Left hindlimb (tissue), 1 donor: ENCODE measurements at places on chromosomes 5 and 9.
A peak's percentile ranks its signal among the peaks of the same experiment; 100 is the strongest.

DNA sequence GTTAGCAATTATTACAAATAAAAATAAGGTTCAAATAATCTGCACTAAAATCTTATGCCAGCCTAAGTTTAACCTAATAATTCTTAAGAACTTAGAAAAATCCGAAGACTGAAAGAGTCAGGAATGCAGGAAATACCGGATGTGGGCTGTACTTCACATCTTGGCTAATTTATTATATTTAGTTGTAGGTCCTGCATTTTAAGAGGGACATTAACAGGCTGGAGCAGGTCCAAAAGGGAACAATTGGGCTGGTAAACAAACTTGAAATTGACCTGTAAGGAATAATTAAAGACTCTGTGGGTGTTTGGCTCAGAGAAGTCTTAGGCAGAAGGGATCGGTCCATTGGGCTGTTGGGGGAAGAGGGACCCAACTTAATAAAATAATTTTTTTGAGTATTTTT lies 18.4 kb downstream of the GLRA1 start:
- no peak for DNase-seq

DNA sequence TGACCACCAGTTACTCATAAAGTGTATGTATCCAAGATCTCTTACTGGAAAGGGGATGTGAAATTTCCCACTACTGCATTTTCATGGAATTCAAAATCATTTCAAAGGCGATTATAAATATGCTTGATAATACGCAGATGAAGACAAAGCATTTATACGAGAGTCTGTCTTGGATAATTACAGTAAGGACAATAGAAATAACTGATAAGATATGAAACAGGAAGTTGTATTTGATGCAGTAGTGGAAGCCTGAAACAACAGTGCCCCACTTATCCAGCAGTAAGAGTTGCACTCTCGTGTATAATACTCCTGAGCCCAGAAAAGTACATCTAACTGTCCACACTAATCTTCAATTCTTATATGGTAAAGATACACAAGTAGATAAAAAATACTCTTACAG lies 188.7 kb upstream of the POU5F2 start:
- DNase-seq: no peak

DNA sequence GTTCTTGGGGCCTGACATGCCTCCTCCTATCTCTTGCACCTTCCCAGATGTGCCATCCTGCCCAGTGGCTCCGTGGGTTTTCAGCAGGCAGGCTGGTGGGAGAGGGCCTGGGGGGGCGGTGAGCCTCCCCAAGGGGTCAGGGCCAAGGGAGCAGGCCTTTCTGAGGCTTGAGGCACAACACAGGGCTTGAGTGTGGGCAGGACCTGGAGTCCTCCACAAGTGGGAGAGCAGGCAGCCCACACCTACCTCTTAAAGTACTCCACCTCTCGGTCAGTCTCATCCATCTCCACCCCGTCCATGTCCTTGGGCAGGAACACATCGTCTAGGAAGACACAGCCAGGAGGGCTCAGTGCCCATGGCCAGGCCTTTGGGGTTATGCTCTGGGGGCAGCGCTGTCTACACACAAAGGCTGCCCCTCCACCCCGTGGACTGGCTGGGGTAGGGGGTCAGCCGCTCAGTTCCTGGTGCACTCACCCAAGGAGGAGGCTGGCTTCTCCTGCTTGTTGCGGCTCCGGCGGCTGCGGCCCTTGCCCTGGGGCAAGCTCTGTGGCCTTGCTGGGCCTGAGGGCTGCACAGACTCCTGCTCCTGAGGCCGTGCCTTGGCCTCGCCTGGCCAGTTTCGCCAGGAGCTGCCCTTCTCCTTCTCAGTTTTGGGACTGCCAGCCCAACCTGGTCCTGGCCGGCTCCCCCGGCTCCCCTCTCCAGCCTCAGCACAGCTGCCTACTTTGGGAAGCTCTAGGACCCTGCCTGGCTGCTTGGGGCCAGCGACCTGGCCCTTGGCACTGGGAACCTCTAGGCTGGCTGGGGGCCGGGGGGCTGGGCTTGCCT lies 7.2 kb upstream of the DDX41 start:
- no peak for DNase-seq

DNA sequence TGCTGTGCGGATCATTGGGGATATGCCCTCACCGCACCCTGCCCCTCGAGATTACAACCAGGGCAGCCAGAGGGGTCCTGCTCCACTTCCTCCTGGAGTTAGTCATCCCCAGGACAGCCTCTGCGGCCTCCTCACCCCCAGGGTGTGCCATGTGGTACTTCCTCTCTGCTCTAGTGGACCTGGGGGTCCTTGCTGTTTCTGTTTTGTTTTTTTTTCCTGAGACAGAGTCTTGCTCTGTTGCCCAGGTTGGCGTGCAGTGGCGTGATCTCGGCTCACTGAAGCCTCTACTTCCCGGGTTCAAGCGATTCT lies 5.2 kb upstream of the FCN1 start:
- no peak for DNase-seq

DNA sequence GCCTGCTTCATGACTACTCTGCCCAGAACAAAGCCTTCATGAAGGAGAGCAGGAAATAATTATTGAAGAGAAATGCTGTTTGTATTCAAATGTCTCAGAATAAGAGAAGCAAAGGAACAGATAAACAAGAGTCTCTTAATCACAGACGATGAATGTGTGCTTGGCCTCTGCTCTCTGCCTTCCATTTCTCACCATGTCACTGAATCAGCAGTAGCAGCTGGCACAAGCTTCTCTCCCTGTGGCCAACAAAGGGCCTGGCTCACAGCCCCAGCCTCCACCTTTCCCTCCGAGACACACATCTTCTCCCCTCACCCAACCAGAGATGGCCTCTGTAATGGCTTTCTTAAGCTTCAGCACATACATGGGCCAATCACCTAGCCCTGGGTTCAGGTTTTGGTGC lies 128.1 kb upstream of the SLIT3 start:
- DNase-seq: no peak

- peak; percentile 66 for DNase-seq
Observed at GRCh38 chr5:89728750-89729149, 680.8 kb downstream of the CETN3 start.

- peak; percentile 58 for DNase-seq
Observed at GRCh38 chr5:6766604-6767093, 53.4 kb downstream of the TENT4A start.

DNA sequence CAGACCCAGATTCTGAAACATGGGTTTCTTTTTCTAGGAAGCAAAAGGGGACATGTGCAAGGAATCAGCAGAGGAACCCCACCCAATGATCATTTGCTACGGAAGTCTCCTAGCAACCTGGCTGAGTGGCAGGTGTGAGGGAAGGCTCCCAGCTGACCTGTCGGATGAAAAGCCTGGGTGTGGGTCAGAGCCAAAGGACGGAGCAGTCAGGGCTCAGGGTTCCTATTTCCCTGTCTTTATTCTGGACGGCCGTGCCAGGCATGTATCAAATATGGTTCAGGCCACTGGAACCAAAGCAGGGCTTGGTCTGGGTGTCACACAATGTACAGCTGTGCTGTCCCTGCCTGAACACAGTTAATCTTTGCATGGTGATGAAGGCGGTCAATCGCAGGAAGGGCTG lies 20.1 kb downstream of the STK10 start:
- DNase-seq: peak; percentile 27

DNA sequence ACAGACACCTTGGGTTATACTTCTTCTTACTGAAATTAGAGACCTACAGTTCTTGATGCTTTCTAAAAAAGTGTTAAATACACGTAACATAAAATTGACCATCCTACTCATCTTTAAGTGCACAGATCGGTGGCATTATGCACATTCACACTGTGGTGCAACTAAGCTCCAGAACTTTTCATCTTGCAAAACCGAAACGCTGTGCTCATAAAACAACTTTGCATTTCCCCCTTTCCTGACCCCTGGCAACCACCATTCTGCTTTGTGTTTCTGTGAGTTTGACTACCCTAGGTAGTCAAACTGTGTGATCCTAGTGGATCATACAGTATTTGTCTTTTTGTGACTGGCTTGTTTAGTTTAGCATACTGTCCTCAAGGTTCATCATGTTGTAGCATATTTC lies 3.9 kb downstream of the MVB12B start:
- DNase-seq: no peak

DNA sequence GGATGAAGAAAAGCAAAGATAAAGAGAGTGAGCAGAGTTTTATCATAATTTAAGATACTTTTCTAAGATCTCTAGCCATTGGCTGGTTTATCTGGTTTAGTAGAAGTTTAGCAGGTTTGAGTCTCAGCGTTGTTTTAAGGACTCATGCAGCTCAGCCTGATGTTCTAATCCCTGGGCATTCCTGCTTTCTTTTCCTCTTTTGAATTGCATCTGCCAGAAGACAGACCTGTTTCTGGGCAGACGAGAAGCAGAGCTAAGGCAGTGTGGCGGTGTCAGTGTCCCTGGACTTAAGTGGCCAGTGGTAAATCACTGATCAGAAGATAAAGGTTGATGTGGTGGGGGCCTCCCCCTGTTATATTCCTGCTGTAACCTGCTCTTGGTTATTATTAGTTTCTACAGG lies 138.6 kb downstream of the ADCY2 start:
- no peak for DNase-seq

- DNase-seq: no peak
Observed at GRCh38 chr9:97564291-97565175, 63.1 kb downstream of the TMOD1 start.

- no peak for DNase-seq
Observed at GRCh38 chr5:59485107-59485506, 408.4 kb downstream of the PDE4D start.

DNA sequence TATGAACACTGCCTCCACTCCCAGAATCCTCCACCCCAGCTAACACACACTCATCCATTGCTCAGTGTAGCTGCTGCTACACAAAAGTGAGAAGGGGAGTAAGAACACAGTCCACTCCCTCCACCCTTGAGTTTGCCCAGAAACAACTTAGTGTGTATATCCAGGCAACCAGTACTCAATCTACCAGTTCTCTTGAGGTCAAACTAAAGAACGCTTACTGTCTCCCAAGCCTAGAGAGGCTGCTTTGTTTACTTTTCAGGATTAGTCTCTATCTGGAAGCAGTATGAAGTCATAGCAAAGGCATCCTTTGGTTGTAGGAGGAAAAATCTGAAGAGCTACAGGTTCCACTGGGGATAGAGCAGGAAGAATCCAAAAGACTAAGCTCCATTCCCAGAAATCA lies 296.3 kb downstream of the KCNN2 start:
- no peak for DNase-seq

GRCh38 chr9:21505425-21506179 lies 23.5 kb upstream of the IFNE start:
- DNase-seq: no peak

DNA sequence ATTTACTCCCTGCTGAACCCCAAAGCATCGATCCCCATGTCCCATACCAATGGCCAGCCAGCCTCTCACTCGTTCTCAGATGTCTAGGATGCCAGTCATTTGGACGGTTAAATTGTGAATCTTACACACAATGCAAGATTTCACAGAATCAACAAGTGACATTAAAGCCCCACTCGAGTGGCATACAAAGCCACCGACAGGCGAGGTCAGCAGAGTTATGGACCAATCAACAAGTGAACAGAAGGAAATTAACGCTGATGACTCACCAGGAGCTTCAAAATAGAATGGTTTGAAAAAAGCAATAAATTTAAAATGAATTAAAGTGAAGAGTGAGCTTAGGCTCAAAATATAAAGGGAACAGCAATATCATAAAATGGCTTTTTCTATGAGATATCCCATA lies 8.2 kb upstream of the RUFY1 start:
- no peak for DNase-seq

GRCh38 chr9:111330124-111330523 lies at the start of gene OR2K2:
OR2K2 (minus strand) TSS chr9:111330224; CDS start chr9:111328433, 1,791 bp downstream.
- no peak for DNase-seq

DNA sequence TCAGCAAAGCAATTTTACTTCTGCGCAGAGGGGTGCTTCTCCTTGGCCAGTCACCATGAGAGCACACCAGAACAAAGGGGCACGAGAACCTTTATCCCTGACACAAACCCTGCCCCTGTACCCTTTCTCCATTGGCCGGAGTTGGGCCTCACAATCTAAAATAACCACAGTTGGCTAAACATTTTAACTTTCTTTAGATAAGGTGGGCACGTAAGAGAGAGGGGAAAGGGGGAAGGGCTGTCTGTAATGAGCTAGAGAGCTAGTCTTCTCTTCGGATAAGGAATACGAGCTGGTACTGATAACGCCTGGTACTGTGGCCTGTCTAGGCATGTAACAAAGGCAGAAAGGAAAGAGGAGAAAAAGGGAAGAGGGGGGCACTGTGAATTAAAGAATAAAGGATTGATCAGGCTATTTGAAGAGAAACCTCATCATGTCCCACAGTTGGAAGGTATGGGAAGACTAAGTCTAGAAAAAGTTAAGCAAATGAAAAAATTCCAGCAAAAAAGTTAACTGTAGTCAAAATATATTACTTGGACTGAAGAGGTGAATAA lies 1.8 kb upstream of the IARS1 start:
- no peak for DNase-seq

GRCh38 chr5:10681731-10682679 lies 79.0 kb downstream of the DAP start:
- peak; percentile 22 for DNase-seq

GRCh38 chr9:27436234-27436633 lies 87.9 kb upstream of the IFNK start:
- DNase-seq: no peak

- no peak for DNase-seq
Observed at GRCh38 chr5:54045077-54045792, 265.1 kb downstream of the ARL15 start.

DNA sequence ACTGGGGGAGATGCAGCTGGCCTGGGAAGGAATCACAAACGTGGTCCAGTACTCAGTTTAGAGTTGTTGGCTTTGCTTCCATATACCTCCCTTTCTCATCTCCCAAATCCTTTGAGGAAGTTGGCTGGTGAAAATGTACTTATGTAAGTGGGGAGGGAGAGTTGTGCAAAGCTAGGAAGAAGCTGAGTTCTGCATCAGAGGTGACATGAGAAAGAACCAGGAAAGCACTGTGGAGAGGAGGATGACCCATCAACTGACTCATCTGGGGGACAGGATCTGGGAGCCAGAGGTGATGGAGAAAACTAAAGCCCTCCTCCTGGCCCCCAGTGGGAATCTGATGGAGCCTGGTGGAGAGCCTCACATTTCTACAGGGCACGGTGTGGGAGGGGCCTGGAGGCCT lies 16.2 kb downstream of the KCNMB1 start:
- DNase-seq: no peak
